ENCODE measurements at places on chromosomes 12 and 14.

GRCh38 chr14:72786378-72787350 lies 107.2 kb downstream of the DPF3 start:
- no peak for DNase-seq

- no peak for DNase-seq
Observed at GRCh38 chr14:78701246-78701645, 531.1 kb downstream of the NRXN3 start.

DNA sequence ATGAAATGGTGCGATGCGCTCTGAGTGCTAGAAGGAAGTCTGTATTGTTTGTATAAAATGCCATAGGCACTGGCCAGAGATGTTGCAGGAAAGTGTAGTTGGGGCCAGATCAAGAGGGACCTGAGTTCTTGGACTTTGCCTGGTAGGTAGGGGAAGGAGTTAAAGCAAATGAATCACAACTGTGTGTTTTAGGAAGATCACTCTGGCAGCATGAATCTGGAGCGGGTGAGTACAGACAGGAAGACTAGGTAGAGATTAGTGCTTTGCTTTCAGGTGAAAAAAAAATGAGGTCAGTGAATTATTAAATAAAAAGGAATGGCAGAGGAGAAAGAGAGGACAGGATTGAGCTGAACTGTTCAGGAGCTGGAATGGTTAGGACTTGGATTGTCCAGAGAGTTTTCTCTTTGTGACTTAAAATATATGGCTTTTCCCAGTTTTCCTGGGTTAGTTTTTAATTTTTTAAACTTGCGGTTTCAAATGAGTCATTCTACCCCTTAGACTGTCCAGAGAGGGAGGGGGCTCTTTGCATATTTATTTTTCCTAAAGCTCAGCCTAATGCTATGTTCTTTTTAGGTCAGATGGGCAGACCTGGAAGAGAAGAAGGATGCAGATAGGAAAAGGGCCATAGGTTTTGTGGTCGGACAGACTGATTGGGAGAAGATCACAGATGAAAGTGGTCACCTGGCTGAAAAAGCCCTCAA lies 41.1 kb downstream of the PROX2 start:
- DNase-seq: no peak

- peak; percentile 49 for DNase-seq
Observed at GRCh38 chr12:46371718-46372543, 642 bp downstream of the SLC38A2 start.

DNA sequence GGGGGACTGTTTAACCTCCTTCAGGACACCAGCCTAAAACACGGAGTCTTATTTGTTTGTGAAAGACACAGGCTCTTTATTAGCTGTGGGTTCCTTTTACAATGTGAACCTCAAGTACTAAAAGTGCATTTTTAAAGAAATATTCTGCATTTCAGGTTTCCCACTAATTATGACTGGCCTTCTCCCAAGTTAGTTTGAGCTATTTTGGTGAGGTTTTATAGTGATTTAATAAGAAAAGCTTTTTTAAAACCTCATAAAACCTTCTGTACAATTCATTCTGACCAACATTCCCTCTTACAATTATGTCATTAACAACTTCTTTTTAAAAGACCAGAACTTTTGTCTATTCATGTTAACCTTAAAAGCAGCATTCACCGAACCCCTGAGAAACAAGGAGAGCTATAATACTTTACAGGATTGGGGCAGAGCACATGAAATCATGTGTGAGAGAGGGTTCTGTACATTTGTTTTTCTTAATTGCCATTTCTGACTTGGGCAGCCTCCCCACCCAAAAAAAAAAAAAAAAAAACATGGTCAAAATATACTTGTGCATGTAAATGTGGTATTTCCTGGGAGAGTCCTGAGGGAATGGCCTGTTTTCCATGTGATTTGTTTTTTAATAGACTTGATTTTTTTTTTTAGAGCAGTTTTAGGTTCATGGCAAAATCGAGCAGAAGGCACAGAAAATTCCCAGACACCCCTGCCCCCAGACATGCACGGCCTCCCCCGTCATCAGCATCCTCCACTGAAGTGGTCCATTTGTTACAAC lies 169.5 kb downstream of the CHST11 start:
- DNase-seq: no peak

DNA sequence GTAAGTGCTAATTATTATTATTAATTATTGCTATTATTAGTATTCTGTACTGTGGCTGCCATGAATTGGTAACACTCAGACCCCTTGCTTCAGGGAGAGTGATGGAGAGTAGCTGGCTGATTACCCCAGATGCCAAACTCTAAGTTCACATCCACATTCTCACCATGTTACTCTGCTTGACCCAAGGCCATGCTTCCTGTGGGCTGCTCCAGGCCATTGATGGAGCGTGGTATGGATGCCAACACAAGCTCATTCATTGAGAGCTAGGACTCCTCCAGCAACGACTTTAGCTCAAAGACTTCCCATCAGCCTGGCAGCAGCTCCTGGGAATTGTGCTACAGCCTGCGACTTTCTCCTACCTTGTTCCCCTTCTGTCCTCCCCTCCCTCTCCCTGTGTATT lies 233.4 kb downstream of the MSRB3 start:
- DNase-seq: no peak

- no peak for DNase-seq
Observed at GRCh38 chr14:90091393-90091792, 29.6 kb downstream of the KCNK13 start.

DNA sequence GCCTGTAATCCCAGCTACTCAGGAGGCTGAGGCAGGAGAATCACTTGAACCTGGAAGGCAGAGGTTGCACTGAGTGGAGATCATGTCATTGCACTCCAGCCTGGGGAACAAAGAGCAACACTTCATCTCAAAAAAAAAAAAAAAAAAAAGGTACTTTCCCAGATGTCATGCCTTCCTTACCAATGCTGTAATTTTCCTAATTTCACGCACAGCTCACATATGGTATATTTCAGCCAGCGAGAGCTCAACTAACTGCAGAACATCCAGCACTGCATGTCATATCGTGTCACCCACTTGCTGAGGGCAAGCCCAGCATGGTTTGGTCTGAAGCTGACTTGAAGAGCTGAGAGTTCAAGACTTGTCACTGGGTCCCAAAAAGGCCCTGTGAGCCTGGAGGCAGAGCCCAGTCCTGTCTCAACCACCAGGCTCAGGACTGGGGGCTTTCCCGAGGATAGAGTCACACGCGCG lies 29.0 kb downstream of the NFKBIA start:
- DNase-seq: no peak

- no peak for DNase-seq
Observed at GRCh38 chr14:101354726-101355125, 206.6 kb upstream of the DIO3 start.

GRCh38 chr12:128928361-128928760 lies 75.1 kb downstream of the GLT1D1 start:
- DNase-seq: no peak

DNA sequence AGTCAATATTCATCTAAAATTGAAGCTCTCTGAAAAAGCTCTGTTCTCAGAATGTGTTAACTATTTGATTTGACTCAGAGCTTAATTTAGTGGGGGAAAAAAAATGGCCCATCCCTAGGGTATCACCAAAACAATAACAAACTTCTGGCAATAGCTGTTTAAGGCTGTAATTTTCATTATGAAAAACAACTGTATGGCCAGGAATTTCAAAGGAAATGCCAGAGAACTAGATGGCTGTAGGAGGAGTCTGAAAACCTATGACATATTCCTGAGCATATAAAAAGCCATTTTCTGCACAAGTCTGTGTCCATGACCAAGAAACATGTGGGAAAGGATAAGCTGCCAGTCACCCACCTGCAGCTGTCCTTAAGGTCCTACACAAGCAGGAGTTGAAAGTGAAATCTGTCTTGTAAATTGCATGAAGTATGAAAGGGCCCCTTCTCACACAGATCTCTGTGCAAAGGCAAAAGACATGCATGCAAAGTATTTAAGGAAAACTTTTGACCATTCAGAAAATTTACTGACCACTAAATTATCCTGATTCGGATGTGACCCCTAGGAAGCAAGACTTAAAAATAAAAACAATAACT lies 299.1 kb downstream of the BTG1 start:
- DNase-seq: no peak

DNA sequence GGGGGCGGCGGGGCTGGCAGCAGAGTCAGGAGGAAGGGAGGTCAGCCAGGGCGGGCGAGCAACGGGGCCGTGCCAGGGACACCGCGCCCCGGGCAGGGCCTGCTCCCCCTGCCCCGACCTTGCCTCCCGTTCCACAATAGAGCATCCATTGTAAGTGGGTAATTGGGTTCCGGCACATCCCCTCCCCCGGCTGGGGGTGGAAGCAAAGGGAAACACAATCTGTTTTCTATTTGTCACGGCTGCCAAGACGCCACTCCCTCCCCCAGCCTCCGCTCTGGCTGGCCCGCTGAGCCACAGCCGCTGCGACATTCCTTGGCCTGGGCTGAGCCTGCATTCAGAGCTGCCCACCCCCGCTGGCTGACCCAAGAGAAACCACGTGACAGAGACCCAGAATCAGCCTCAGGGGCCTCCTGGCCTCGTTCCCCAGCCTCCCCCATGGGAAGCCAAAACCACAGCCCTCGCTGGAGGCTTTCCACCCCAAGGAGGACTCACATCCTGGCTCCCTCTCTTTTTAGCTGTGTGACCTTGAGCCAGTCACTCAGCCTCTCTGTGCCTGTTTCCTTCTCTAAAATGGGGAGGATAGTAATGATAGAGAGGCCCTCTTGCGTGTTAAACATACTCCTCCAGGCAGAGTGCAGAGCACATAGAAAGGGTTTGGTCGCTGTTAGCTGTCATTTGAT lies 117.6 kb downstream of the SCARB1 start:
- peak; percentile 52 for DNase-seq

GRCh38 chr14:20782280-20782890 lies 1.3 kb downstream of the RNASE6 start:
- DNase-seq: no peak

DNA sequence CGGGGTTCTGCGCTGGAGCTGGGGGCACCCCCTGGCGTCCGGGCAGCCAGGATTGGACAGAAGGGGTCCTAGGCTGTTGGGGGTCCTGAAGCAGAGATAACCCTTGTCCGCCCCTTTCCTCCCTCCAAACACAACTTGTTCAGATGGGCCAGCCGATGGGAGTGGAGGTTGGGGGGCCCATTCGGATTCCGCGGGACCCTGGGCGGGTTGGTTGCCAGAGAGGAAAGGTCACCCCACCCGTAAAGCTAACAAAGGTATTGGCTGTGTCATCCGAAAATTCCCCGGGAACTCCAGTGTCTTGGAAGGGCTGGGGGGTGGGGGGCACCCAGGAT lies 1.3 kb downstream of the FAM222A start:
- DNase-seq: no peak

- DNase-seq: no peak
Observed at GRCh38 chr14:92502541-92503286, 10.9 kb upstream of the RIN3 start.

GRCh38 chr14:59022144-59022543 lies 166.3 kb upstream of the DAAM1 start:
- no peak for DNase-seq

DNA sequence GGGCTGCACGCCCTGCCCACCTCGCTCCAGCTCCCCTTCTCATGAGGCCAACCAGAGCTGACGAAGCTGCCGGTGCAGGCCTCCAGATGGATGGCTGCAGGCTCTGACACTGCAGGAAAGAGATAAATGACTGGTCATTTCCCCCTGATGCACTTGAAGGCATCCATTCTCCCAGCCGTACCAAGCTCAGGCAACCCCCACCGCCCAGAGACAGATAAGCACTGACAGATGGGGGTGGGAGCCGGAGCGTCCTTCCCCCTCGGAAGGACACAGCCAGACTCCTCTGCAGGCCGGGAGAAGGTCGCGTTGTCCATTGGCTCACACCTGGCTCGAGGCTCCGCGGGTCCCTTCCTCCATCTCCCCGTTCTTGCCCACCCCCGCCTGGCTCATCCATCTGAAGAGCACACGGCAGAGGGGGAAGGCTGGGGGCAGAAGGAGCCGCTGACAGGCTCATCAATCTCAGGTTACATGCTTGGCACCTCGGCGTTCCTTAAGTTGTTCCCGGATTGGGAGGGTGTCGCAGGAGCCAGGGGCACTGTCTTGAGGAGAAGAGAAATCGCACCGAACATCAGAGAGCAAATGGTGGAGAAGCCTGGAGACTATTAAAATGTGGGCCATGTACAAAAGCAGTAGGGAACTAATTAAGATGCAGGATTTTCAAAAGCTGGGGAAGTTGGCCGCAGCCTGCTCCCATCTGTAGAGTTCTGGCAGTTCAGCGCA lies 151.6 kb downstream of the DPF3 start:
- DNase-seq: no peak
